ENCODE measurements at places on chromosomes 3 and 15.

- no peak for DNase-seq
Observed at GRCh38 chr15:57060799-57061198, 142.4 kb downstream of the TCF12 start.

- no peak for DNase-seq
Observed at GRCh38 chr15:35139822-35140221, 54.7 kb upstream of the NANOGP8 start.

- DNase-seq: no peak
Observed at GRCh38 chr3:197746209-197746608, 3.5 kb upstream of the FYTTD1 start.

- DNase-seq: no peak
Observed at GRCh38 chr3:72034986-72035385, 250.0 kb upstream of the PROK2 start.

DNA sequence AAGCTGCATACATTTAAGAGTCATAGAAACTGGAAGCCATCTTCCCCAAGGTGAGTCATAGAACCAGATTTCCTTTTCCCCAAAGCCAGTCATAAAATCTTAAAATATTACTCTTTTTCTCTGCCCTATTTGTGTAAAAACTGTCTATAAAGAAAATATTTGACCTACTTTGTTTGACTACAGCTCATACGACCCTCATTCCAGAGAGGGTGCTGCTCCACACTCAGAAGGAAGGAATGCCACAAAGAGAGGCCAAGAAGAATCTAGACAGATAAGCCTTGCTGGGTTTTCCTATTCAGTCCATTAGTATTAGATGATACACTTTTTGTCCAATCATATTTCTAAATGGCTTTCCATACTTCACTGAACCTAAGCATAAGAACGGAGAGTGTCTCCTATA lies 671.6 kb upstream of the SGO1 start:
- DNase-seq: no peak

- no peak for DNase-seq
Observed at GRCh38 chr3:178915365-178915764, 156.2 kb downstream of the ZMAT3 start.

DNA sequence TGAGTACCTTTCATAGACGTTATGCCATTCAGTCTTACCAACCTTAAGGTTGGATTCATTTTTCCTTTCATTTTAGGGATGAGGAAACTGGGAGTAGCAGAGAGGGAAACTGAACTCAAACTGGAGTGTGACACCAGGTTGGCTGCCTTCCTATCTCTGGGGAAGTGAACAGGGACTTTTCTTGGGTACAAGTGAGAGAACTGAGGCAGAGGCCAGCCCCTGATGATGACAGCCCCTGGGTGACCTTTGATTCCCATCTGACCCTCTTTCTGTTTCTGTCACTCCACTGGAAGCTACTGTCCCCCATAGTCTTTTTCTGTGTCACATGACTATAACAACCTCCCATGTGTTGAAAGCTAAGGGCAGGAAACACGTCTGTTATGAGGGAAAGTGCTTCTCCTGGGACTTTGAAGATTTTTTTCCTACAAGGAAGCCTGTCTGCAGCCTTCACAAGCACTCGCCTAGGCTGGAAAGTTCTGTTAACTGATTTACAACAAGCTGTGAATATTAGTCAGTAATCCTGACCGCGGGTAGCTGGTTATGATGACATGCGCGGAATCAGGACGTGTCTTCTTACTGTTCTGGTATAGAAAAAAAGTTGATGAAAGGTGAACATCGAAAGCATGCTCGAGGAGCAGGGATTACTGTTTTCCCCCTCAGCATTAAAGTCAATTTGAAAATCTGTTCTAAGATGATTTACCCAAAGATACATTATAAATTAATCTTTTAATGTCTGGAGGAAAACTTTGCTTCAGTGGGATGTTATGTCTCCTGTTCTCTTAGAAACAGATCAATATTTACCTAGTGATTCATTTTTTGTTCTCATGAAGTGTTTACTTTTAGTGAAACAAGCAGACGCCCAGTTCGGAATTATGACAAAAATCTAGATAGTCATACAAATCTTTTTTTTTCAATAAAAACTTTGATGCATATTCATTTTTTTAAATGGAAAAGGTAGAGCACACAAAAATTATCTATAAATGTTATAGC lies 31.5 kb downstream of the ABHD2 start:
- no peak for DNase-seq

Data from activated T-cell treated with anti-CD3 and anti-CD28 coated beads, Interleukin-2, amount 50 U/mL, for 72 hours (primary cell).